ENCODE measurements at places on chromosomes 2 and 18.

GRCh38 chr2:218558986-218559385 is 9.2 kb downstream of the USP37 start:
- DNase-seq: no peak

DNA sequence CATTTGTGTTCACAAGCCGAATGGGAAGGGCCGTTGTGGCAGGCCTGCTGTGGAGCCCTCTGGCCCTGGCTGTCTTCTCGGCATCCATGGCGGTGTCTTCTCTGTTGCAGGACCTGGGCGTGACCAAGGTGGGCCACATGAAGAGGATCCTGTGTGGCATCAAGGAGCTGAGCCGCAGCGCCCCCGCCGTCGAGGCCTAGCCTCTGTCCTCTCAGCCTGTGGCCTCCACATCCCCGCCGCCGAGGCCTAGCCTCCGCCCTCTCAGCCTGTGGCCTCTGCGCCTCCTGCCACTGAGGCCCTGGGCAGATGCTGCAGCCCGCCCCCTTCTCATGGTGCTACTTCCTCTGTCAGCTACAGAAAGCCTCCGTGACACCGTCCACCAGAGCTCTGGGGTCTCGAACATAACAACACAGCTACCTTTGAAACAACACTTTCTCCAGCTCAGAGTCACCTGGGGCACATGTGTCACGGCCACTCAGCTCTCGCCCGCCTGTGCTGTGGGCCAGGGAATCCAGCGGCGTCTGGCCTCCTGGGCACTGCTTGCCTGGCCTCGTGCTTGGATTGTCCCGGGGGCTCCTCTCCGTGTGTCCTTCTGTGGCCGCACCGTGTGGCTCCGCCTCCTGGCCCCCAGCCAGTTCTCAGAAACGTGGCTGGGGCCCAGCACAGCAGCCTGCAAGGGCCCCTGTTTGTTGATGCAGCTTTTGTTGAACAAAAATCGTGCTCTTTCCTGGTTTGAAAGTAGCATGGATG is 97.1 kb downstream of the USP40 start:
- DNase-seq: no peak

- no peak for DNase-seq
Observed at GRCh38 chr18:11840493-11840892, 10.7 kb upstream of the CHMP1B start.

GRCh38 chr2:162184821-162185450 is 32.9 kb upstream of the GCG start:
- DNase-seq: no peak

DNA sequence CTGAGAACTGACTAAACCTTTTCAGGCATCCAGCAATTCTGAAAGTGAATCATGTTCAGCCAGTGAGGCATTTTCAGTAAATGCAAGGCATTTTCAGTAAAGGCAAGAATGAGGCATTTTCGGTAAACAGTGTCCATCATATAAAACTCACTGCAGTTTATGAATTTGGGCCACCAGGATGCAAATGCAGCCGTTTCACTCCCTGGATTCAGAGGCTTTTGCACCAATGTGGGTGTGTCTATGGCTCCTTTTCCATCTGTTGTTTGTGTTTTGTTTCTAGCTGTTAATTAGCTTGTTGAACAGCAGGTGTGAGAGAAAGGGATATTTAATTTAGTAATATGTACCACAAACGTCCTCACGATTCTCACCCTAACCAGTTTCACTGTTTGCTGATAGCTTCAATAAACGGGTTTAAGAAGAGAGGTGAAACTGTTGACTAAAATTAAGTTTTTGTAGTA is 116.3 kb upstream of the PGAP1 start:
- DNase-seq: peak; percentile 65

DNA sequence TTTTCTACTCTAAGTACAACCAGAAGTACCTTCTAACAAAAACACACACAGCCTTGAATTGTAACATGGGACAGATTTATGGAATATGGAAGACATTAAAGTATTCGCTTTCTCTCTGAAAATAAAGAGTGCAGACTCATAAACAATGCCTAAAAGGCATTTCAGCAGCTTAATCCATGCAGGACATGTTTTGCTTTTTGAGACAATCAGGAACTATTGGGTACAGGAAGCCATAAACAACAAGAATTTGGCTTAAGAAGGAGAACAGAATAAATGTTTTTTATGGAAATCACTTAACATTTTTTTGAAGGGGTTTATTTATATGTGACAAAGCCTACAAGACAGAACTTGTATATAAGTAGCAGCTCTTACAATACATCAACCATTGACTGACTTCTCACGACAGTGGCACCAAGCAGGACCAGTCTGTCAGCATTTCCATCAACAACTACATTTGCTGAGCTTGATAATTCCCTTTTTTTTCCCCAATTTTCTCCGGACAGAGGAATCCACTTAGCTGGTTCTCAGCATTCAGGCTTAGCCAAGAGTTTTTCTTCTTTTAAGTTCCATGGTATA is 140.1 kb downstream of the EXOC6B start:
- no peak for DNase-seq

DNA sequence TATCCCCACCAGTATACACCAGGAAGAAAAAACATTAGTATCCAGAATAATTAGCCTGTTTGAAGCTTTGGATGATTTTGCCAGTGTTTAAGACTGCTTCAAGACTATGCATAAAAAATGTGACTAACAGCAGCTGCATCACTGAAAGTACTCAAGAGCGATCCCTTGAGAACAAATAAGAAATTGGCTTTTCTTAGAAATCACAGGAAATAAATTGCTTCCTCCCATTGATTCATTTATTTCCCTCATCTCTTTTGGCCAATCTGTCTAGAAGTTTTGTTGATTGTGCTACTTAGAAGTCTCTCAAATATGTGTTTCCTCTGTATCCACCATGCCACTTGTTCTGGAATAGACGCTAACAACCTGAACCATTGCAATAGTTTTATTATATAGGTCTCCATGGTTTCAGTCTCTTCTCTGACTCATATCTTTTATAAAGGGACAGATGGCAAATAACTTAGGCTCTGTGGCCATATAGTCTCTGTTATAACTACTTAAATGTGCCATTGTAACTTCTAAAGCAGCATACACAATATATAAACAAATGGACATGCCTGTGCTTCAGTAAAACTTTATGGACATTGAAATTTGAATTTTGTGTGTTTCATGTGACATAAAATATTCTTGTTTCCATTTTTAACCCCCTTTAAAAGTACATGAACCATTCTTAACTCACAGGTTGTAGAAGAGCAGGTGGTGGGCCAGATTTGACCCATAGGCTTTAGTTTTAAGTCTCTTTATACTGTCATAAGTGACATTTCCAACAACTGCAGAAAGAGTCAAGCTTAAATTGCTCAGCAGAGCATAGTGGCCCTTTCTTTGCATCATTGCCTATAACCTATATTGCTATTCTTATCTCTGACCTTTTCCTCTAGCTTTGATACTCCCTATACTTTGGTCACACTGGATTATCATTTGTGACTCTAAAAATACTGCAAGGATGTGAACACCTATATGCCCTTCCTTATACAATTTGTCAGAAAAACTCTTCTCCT is 123.9 kb downstream of the MC4R start:
- DNase-seq: no peak

- peak; percentile 95 for DNase-seq
Observed at GRCh38 chr2:147843864-147844696, 749 bp upstream of the ACVR2A start.

- DNase-seq: no peak
Observed at GRCh38 chr2:188751816-188752215, 222.4 kb upstream of the COL3A1 start.

DNA sequence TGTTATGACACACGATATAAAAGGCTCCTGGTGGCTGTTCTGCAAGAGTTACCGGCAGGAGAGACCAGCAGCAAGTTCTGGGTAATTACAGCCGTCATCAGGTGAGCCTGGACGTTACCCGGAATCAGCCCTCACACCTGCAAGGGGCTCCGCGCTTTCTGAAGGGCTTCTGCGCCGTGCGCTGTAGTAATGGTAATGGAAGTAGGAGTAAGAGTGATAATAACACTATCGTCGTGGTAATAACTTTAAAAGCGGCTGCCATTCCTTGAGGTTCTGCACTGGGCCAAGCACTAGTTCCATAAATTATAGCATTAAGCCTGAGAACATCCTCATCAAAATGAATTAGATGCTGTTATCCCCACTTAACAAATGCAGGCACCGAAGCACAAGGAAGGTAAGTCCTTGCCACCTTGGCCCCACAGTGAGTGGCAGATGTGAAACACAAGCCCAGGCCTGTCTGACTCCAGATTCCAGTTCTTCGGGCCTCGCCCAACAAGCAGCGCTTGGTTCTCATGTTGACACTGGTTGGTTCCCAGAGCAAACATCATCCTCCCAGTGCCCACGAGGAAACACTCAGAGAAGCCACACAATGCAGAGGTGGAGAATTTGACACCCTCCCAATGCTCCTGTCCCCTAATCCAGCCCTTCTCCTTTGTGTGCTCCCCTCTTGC is 205.2 kb downstream of the EIPR1 start:
- DNase-seq: no peak

DNA sequence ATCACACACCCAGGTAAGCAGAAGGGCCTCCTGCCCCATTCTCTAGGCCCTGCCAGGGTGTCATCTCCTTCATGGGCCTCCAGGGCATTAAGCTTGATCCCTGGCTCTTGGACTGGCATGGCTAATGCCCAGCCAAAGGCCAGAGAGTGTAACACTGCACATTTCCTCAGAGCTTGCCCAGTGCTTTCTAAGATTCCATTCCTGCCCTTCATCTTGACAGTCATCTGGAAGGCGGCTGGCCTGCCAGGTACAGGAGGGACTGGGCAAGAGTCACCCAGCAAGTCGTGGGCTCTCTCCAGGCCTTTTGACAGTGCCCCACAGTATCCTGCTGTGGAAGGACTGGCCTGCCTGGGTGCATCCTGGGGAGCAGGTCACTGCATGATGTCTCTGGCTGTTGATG is 268.9 kb downstream of the HAUS1 start:
- DNase-seq: no peak

GRCh38 chr2:192070099-192070498 is 124.6 kb downstream of the TMEFF2 start:
- no peak for DNase-seq
